Right renal cortex interstitium (tissue), 3 donors: ENCODE measurements at places on chromosomes 11 and 22.

DNA sequence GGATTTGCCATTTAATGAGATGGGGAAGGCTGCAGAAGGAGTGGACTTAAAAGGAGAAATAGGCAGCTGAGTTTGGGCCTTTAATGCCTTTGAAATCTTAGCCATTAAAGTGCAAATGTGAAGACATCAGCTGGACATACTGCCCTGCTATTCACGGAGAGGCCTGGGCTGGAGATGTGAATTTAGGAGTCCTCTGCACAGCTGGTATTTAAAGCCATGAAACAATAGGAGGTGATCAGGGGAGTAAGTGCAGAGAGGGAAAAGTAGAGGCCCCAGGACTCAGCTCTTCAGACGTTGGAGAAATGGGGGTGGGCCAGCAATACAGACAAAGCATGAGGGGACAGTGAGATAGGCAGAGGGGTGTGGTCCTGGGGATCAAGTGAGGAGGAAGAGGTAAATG lies 16.6 kb downstream of the SLC3A2 start:
- DNase-seq = no peak

GRCh38 chr22:39653787-39654077 lies 83.2 kb downstream of the CACNA1I start:
- no peak for DNase-seq

GRCh38 chr11:85531191-85531897 lies 95.8 kb downstream of the DLG2 start:
- DNase-seq = no peak

- DNase-seq = no peak
Measured at GRCh38 chr11:27497284-27497866, 9.2 kb downstream of the LIN7C start.

GRCh38 chr11:35030716-35031213 lies 108.2 kb upstream of the CD44 start:
- no peak for DNase-seq

GRCh38 chr11:67262731-67263675 lies 3.3 kb upstream of the GRK2 start:
- no peak for DNase-seq

DNA sequence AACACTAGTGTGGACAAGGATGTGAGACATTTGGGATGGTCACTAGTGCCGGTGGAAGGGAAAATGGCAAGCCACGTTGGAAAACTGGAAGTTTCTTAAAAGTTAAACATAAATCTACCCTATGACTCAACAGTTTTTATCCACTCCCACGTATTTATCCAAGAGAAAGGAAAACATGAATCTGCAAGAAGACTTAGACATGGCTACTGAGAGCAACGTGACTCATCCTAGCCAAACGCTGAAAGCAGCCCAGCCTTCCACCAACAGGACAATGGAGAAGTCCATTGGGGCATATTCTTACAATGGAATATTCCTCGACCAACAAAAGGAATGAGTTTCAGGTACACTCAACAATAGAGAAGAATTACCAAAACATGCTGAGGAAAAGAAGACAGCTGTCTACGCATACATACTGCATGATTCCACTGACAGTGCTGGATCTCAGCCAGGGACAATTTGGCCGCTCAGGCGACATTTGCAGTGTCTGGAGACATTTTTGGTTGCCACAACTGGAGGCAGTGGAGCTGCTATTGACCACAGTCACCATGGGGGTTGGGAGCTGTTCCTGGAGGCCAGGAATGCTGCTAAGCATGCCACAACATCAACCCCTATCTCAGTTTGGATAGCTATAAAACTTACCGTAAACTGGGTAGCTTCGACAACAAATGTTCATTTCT lies 21.2 kb downstream of the SYT13 start:
- no peak for DNase-seq

DNA sequence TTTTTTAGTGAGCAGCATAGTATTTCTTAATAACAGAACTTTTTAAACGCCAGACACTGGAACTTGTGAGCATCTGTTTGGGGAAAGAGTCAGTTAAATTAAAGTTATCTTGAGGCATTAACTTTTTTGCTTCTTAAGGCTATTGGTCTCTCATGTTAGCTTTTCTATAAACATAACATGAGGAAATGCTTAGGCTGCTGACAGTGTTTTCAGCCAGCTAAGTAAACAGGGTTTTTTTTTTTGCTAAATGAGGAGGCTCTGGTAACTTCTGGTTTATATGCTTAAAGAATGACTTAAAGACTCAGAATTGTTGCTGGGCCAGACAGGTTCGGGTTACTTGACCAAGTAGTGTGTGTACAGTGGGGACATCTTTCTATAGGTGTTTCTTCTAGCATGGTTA lies 95.8 kb upstream of the ALKBH3 start:
- no peak for DNase-seq

GRCh38 chr11:88454881-88455280 lies 117.3 kb upstream of the CTSC start:
- DNase-seq = no peak

DNA sequence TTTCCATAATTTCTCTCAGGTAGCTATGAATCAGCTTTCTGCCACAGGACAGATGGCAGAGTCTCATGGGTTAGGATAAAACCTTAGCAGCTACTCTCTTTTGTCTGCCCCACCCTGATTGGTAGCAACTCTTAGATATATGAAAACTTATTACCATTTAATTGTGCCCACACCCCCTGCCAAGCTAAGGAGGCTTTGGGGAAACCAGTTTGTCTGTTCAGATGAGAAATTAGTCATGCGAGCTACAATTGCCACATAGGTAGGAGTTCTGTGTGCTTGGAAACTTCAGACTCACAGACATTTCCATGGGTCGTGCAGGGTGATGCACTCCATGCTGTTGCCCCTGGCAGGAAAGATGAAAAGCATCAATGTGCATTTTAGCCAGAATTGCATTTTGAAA lies 39.9 kb downstream of the CD44 start:
- no peak for DNase-seq

DNA sequence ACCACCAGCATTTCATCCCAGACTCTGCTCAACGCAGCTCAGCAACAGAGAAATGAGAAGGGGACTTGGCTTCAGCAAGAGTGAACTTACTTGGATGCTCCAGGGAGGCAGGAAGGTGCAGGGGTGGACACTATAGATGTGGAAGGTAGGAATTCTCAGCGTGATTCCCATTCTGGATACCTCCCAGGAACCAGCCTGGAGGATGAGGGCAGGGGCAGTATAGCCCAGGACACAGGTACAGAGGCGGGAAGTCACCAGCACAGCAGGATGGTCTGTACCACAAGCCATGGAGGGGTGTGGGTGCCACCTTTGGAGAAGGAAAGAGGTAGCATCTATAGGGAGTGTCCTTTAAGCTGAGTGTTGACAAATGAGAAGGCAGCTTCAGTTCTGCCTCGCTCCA lies 1275.2 kb downstream of the TBC1D22A start:
- no peak for DNase-seq

DNA sequence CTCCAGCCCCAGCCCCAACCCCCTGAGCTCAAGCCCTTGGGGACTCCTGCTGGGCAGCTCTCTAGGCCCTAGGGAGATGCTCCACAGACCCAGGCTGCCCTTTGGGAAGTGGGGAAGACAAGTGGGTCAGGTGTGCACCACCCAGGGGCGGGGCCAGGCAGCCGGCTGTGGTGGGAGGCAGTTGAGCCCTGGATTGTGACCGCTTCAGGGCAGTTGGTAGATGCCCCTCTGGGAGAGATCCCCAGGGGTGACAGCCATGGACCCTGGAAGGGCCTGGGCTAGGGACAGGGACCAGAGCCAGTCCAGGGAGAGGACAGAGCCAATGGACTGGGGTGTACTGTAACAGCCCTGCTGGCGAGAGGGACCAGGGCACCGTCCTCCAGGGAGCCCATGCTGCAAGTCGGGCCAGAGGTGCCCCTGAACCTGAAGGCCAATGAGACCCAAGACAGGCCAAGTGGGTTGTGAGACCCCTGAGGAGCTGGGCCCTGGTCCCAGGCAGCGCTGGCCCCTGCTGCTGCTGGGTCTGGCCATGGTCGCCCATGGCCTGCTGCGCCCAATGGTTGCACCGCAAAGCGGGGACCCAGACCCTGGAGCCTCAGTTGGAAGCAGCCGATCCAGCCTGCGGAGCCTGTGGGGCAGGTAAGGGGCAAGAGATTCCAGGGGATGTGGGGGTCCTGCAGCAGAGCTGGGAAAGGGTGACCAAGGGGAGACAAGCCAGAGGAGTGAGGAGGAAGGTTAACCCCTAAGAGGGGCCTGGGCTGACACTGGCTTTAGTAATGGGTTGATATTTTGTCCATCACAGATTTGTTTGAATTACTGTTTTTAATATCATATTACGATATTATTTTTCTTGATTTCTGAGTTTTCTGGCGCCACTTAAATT lies at the start of gene IGLL5:
Gene IGLL5, plus strand, starts transcription at position 196 of the 883 bp plus-strand sequence. Its CDS starts 238 bp downstream, at position 434.
- DNase-seq = no peak

DNA sequence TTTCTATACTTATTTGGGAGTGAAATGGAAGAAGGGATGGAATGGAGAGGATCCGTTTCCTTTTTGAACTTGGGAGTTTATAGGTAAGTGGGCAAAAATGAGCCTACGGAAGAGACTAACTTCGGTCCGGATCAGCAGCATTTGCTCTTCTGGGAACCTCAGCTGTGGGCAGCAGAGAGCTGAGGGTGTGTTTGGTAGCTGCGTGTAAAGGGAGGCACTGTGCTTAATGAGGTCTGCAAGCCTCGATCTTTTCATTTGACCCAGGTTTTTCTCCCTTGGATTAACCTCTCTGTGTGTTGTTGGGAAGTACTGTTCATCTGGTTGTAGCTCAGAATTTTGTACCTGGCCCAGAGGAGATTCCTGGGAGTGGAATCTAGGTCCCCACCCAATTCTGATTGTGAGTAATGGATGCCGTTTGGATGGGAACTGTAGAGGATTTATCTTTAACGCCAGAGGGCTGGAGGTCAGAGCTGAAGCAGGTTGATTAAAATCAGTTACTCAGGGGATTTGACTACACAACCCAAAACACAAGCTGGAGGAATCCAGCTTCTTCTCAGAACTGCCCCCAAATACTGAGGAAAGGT lies 201.6 kb upstream of the SORL1-AS1 start:
- no peak for DNase-seq

DNA sequence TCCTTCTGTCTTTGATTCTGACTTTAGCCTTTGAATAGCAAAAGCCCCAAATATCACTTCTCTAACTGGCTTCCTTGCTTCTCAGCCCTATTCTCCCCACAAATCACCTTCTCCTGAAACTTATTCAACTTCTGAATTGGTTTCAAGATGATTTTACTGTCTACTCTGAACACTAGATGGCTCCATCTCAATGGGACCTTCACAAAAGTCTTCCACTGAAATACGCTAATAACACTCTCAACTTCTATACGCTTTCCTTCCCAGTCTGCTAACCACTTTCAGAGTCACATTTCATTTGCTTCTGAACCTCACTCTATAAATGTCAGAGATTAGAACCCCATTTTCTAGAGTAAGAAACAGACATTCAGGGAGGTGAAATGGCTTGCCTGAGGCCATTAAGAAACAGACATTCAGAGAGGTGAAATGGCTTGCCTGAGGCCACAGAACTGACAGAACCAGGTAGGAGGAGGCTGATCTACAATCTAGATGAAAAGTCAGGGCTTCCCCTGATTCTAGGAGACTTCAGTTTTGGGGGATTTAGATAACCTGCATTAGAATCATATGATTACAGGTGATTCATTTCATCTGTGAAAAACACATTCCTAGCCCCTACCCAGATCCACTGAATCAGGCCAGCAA lies 20.6 kb downstream of the MORC2 start:
- no peak for DNase-seq

DNA sequence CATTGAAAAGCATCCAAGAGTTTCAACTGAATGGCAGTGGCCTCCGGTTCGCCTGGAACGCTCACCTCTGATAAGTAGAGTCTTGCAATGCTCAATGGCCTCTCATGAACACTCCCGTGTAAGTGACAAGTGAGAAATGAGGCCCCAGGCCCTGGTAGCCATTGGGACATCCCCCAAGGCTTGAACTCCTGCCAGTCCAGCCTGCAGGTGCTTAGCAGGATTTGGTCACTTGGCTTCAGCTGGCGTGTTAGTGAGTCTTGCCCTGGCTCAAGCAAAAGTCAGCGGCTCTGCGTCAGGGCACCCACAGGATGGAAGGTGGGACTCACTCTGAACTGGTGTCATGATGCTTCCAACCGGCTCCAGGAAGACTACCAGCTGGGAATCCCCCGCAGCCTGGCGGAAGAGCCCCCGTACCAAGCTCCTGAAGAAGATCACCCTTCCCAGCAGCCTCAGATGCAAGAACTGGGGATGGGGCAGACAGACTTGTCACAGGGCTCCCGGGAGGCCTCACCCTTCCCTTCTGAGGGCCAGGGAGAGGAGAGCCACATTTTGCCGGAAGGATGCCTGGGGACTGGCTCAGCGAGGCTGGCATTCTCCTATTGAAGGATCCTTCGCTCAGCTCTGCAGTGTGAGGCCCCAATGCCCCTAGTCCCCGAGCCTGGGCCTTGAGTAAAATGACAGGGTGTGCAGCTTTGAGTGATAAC lies 19.3 kb downstream of the MB start:
- DNase-seq = no peak

- no peak for DNase-seq
Measured at GRCh38 chr11:102589047-102589459, 36.1 kb downstream of the MMP20 start.

GRCh38 chr11:86743223-86744118 lies 56.9 kb upstream of the PRSS23 start:
- DNase-seq = no peak

- no peak for DNase-seq
Measured at GRCh38 chr11:35005141-35005780, 88.8 kb downstream of the PDHX start.

- no peak for DNase-seq
Measured at GRCh38 chr11:69910519-69911309, 91.5 kb upstream of the FGF3 start.

- no peak for DNase-seq
Measured at GRCh38 chr11:37409124-37409523, 811.1 kb upstream of the RAG2 start.

DNA sequence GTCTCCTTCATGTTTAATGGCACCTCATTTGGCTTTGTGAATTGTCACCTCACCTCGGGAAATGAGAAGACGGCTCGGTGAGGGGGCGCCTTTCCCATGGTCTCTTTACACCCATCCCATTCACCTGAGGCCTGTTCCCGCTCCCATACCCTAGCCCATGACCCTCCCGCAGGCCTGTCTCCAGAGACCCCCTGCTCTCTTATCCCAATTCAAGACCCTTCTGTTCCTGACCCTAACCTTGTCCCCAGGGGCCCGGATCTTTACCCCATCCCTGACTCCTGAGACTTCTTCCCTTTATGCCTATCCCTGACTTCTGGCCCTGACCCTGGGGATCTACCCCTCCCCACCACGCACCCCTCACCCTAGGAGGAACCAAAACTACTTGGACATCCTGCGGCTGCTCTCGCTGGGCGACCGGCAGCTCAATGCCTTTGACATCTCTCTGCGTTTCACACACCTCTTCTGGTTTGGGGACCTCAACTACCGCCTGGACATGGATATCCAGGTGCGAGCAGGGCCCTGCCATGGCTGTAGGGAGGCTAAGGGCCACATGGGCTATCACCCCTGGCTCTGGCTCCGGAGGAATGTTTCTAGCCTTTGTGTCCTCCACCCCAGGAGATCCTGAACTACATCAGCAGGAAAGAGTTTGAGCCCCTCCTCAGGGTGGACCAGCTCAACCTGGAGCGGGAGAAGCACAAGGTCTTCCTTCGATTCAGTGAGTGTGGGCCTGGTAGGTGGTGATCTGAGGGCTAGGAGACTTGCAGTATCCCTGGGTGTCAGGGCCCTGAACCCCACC lies 7.9 kb downstream of the INPPL1 start:
- no peak for DNase-seq
